HFF-Myc (cell line): ENCODE measurements at places on chromosomes 16 and 17.

GRCh38 chr16:2915196-2915929 is 3.6 kb downstream of the FLYWCH1 start:
- no peak for DNase-seq

DNA sequence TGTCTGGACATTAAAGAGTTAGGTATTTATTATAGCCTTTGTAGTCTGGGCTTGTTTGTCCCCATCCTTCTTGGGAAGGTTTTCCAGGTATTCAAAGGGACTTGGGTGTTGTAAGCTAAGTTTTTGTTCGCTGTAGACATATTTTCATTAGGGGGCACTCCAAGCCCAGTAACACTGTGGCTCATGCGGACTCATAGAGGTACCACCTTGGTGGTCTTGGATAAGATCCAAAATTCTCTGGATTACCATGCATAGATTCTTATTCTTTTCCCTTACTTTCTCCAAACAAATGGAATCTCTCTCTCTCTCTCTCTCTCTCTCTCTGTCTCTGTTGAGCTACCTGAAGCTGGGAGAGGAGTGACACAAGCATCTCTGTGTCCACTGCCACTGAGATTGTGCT is 48.9 kb downstream of the ERCC4 start:
- no peak for DNase-seq

DNA sequence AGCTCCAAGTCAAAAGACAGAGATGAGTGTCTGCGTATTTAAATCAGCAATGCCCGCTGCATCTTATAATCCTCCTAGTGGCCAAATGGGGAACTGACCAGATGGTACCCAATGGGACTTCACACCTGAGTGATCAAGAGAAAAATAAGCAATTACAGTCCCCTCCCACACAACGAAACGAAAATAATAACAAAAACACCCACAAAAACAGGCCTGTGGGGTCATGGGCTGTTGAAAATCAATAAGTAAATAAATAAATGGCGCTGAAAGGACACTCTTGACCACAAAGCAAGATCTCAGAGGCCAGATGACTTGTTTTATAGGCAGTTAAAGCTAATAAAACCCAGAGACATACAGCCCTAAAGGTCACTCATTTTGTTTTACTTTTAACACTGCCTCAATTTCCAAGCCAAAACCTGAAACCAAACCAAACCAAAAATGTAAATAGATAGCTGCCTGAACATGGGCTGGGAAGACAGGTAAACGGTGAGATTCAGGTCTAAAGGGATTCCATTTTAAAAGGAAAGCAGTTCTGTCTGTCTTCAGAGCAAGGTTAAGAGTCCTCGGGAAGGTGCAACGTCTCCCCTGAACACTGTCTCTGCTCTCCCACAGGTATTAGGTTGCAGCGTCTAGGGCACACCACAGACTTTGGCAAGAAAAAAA is 1.3 kb downstream of the ZNF821 start:
- DNase-seq: peak; percentile 61

- DNase-seq: no peak
These were observed 14.5 kb downstream of the CD300LB start for GRCh38 chr17:74516561-74517328.

DNA sequence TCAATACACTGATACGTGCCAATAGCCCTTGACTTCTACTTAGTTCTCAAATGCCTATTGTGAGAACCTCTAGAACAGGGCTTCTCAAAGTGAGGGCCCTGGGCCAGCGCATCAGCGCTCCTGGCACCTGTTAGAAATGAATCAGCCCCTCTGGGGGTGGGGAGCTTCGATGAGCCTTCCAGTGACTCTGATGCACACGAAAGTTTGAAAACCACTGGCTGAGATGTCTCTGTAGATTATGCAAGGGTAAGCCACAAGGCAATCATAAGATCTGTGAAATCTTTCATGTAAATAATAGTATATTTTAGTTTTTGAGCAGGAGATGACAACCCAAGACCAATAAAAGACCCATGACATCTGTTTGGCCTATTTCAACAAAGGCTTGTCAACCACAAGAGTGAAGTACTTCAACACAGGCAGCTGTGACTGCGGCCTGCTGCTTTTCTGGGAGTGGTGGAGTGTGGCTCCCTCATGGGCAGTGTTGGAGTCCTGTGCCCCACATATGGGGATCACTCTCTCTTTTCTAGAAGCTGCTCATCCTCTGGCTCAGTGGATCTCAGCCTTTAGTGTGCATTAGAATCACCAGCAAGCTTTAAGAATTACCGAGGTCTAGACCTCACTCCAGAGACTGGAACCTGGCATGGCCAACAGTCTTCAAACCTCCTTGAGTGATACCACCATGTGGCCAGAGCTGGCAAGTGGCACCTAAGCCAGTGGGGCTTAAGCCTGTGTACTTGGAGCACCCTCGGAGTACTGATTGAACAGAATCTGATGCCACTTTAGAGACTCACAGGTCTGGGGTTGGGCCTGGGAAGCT is 5.8 kb downstream of the MTHFSD start:
- no peak for DNase-seq

DNA sequence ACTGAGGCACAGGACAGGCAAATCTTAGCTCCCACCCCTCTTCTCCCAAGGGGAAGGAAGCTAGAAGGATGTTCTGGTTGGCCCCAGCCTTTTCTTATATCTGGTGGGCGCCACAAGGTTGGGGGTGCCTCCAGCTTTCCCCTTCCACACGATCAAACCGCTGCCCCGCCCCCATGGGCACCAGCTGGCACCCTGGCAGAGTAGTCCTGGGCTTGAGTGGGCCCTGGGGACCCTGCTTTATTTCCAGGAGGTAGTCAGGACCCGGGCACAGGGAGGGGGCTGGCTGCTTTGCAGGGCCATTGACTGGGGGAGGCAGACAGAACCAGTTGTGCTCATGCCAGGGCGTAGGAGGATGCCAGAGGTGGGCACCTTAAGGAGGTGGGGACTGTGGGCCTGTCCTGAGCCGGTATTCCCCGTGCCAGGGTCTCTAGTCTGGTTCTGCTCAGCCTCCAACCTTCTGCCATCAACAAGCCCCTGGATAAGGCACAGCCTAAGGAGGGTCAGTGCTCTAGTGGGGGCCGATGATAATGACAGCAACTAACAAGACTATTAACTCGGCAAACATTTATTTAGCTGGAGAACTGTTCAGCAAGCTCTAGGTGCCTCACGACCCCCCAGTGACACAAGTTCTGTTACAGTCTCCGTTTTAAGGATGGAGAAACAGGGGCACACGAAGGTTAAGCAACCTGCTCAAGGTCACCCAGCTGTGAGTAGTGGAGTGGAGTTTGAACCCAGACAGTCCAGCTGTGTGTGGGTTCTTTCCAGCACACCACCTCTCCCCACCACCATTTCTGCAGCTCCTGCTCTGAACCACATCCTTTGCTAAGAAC is 7.6 kb upstream of the PPP1R1B start:
- DNase-seq: no peak

GRCh38 chr17:28081467-28081866 is 39.0 kb downstream of the NLK start:
- no peak for DNase-seq
